ENCODE measurements at places on chromosomes 2 and 18. TPM values are rescaled to one million over a fixed set of nuclear protein-coding genes. Genes with fewer than 3 reads are reported as not detected.

DNA sequence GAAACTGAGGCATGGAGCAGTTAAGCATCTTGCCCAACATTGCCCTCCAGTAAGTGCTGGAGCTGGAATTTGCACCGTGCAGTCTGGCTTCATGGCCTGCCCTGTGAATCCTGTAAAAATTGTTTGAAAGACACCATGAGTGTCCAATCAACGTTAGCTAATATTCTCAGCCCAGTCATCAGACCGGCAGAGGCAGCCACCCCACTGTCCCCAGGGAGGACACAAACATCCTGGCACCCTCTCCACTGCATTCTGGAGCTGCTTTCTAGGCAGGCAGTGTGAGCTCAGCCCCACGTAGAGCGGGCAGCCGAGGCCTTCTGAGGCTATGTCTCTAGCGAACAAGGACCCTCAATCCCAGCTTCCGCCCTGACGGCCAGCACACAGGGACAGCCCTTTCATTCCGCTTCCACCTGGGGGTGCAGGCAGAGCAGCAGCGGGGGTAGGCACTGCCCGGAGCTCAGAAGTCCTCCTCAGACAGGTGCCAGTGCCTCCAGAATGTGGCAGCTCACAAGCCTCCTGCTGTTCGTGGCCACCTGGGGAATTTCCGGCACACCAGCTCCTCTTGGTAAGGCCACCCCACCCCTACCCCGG, 1.3 kb downstream of the PROC start:
- DNase-seq = no peak

Gene ACTG2
- total RNA-seq = 0.21 TPM

Gene CROCC2
- total RNA-seq = not detected

Gene C1QL2
- not detected for total RNA-seq

GRCh38 chr2:157459486-157459885, 15.6 kb upstream of the CYTIP start:
- no peak for DNase-seq

GRCh38 chr2:20599001-20599600, 51.8 kb downstream of the HS1BP3 start:
- DNase-seq = no peak

Gene KCNK3
- total RNA-seq = not detected

- no peak for DNase-seq
These were observed 12.2 kb upstream of the SKOR2 start for GRCh38 chr18:47263430-47264307.

DNA sequence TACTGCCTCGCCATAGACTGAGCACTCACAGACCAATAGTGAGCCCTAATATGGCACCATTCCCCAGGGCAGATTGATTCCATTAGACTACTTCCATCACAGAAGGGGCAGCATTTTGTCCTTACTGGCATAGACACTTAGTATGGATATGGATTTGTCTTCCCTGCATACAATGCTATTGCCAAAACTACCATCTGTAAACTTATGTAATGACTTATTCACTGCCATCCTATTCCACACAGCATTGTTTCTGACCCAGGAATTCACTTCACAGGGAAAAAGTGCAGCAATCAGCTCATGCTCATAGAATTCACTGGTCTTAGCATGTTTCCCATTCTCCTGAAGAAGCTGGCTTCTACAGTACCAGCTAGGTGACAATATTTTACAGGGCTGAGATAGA, 179.0 kb downstream of the PPP1R1C start:
- DNase-seq = no peak

GRCh38 chr2:98907966-98908905, 27.8 kb downstream of the CRACDL start:
- no peak for DNase-seq

- no peak for DNase-seq
These were observed 112.9 kb downstream of the LTBP1 start for GRCh38 chr2:33059471-33060156.

DNA sequence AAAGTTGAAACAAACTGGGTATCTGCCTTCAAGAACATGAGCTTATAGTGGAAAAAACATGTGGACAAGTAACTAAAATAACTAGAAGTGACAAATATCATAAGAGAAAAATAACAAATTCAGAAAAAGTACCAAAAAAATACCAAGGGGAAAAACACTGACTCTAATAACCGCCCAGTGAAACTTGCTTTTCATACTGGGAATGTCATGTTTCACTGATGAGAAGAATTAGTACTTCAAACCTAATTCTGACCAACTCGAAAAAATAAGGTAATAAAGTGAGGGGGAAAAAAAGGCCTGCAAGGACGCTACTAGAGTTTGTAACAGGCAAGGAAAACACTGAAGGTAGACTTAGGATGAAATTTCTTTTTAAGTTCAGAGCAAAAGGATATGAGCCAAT, 83.6 kb downstream of the RTTN start:
- no peak for DNase-seq

DNA sequence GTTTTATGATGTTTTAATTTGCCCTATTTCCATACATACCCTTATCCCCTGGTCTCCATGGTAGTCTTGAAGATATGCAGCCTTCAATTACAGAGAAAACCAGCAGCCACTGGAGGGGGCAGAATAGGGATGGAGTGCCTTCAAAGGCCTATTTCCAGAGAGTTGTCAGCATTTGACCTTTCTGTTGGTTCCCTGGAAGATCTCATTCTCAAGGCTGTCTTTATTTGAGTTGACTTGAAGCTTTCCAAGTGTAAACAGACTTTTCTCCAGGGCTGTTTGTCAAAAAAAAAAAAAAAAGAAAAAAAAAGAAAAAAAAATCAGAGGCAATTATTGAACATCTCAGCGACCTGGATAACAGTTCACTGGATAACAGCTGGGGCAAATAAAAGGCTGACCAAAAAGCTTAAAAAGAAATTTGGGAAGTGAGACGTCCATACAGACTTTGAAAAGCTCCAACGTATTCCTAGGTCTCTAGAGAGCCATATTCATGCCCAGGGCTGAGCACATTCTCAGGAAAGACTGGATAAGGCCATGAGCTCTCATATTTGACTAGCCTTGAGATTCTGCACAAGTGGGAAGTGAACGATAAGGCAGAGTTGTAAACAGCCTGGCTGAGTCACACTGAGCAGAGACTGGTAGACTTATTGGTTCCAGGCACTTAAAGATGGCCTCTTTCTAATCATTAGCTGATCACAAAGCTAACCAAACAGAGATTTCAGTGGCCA, 126.6 kb downstream of the VAPA start:
- no peak for DNase-seq

Gene D2HGDH
- total RNA-seq = 10.8 TPM

- no peak for DNase-seq
These were observed 42.5 kb downstream of the INHBB start for GRCh38 chr2:120388222-120389035.

DNA sequence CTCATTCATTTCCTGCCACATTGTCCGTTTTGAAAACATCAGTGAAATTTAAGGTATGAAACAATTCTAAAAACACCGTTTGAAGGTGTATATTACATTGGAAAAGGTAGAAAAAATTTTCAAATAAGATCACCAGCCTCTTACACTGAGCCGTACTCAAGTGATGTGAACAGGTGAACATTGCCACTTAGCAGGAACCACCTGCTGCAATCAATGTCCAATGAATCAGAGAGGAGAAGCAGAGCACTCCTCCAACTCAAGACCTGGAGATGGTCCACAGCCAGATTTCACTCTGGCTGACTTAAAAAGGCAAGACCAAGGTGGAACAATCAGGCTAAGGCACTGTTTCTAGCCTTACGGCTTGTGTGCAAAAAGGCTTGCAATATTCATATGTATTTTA, 110.3 kb upstream of the TTN start:
- no peak for DNase-seq

DNA sequence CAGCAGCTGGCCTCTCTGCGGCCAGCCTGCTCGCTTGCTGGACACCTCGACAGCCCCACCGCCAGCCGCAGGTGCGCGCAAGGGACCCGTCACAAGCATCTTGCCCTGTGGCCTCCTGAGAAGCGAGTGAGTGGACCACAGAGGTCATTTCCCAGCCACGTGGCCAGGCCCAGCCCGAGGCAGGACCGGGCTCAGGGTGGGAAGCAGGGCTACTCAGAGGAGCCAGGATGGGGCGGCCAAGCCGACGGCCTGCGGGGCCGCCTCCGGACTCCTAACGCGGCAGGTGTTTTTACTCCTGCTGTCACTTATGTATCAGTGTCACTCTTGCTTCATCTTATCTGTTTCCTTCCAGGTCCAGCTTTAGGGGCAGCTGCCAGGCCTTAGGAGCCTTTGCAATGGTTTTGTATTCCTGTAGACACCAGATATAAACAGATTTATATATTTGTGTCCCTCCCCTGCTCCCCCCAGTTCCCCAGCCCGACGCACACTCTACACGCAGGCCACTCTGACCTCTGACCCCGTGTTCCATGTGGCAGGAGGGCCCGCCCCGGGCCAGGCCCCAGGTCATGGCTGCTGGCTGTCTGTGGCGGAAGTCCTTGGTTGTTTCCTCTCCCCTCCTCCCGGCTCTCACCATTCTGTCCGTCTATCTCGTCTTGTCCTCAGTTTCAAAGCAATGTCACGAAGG, 236.4 kb downstream of the ATAD2B start:
- DNase-seq = no peak

Gene PLGLB1
- 0.28 TPM for total RNA-seq

DNA sequence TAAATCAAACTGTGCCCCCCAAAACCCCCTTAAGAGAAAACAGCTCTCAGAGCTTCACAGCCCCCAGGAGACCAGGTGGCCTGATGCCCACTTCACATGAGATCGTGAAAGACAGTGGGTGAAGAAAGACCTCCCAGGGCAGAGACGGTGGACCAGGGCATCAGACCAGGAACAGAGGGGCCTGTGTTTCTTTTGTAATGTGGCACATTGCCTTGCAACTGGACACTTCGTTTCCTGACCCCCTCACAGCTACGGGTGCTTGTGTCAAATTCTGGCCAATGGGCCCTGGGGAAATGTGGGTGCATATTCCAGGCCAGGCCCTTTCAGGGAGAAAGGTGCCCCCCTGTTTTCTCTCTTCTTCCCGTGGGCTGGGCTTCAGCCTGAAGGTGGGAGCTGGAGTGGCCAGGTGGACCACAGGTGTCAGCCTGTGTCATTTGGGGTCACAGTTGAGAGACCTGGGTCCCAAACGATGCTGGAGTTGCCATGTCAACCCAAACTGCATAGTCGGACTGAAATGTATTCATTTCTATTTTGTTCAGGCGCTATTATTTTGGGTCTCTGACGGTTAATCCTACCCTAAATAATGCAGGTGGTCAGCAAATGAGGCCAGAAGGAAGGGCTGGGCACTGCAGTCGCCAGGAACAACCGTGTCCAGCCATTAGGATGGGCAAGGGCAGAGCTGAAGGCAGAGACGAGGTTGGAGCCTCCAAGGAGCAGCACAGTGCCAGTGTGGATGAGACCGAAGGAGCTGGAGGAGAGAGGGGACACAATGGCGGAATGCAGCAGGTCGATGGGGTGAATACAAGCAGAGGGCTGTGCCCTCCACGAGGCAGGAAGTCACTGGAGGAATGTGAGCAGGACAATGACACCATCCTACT, 338.2 kb downstream of the EIPR1 start:
- DNase-seq = no peak

Gene RSAD2
- total RNA-seq = 4.4 TPM

DNA sequence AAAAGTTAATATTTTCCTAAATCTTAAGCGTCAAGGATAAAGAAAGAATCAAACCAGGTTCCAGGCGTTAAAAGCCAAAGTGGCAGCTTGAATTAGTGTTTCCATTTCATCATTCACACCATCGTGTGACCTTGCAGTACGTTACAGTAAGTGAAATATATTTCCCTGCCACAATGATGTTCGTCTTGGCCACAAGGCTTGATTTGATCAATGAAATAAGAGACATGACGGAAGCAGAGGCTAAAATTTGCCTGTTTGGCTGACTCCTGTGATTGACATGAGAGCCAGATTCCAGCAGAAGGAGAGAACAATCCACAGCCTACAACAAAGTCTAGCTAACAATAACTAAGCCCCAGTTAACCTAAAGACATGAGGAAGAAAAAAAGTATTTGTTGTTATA, 62.0 kb downstream of the ASXL2 start:
- no peak for DNase-seq

Measured in foreskin keratinocyte (primary cell).